ENCODE measurements at places on chromosomes 1 and 21.

- DNase-seq: no peak
These were observed 33.7 kb downstream of the ATP5PO start for GRCh38 chr21:33881689-33882440.

- DNase-seq: no peak
These were observed 37.8 kb downstream of the NGF start for GRCh38 chr1:115300087-115300876.

- DNase-seq: peak; percentile 32
These were observed 6.0 kb upstream of the CITED4 start for GRCh38 chr1:40868051-40868723.

DNA sequence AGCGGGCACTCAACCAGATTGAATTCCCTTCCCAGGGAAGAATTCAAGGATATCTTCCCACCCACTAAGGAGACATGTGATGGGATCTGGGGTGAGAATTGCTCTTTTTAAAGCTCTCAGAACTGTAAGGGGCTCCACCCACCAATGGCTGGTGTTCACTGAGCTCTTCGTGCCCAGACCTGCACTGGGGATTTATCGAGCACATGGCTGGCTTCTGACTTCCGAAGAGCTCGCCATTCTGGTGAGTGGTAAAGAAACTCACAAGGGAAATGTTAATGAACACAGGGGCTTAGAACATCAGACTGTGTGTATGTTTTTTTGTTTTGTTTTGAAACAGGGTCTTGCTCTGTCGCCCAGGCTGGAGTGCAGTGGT, 9.8 kb downstream of the PADI3 start:
- no peak for DNase-seq

DNA sequence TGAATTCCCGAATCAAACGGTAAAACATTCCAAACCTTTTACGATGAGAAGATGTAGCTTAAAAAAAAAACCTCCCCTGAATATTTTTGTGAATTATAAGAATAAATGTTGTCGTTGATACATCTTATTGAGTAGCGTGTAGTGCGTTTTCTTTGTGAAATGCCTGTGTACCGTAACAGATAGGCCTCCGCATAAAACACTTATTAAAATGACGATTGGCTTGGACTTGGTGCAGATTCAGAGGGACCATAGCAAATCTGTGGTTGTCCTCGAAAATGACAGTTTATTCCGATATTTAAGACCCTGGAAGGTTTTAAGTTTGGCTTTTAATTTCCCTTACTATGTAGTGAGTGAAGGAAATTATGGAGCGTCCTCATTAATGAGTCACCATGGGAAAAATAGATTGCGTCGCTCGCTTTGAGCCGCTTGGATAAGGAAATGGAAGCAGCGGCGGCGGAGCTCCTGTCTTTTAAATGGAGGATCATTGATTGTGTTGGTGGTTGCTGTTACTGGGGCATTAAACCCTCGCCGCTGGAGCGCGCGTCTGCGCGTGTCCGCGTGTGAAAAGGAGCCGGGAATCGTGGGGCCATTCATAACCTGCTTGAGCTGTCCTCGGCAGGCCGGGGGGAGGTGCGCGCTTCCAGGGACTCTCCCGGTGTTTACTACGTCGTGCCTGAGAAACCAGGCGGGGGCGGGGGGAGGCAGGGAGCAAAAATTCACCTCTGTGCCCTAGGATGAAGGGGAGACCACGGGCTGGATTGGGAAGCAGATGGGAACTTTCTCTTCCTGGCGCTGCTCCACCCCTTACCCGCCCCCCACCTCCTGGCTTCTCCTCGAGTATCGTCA, 1.6 kb downstream of the SPEN start:
- peak; percentile 73 for DNase-seq

DNA sequence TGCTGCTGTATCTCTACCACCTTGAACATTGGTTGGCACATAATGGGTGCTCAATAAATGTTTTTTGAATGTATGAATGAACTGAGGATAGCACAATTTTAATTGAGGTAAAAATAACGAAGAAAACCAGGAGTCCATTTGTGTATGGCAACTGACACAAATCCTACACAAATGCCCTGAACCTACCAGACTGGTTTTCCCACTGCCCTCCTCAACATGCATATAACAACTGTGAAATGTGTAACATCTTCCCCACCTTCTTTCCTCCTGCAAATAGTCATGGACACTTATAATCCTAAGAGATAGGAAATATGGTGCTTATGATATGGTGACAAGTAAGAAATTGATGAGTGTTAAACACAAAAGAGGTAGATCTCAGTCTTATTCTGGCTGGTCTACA, 9.9 kb upstream of the LMO4 start:
- no peak for DNase-seq

GRCh38 chr21:25385911-25386474, 221.3 kb downstream of the MRPL39 start:
- DNase-seq: peak; percentile 80

DNA sequence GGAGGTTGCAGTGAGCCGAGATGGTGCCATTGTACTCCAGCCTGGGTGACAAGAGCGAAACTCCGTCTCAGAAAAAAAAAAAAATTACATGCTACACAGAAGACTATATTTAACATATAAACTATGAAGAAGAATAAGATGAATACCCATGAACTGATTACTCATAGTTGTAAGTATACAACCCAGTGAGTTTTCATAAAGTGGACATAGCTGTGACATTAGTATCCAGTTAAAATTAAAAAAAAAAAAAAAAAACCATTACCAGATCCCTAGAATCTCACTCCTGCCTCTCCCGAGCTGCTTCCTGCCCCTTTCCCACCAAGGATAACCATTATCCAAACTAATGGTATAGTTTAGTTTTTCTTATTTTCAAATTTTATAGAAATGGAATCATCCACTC, 37.4 kb downstream of the UBE4B start:
- DNase-seq: no peak

DNA sequence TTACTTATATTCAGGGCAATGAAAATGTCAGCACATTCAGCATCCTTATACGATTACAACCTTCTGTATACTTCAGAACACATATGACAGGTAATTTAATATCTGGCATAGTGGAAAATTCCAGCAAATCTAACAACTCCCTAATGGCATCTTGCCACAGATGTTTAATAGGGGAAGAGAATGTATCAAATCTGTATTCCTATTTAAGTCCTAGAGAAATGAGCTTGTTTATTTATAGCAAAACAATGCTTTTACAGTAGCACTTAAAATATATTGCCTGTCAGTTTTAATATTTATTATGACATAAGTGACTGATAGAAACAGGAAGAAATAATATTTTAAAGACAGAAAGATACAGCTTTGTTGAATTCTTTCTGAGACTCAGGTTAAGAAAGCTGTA, 1101.8 kb upstream of the B3GALT2 start:
- DNase-seq: no peak

- DNase-seq: no peak
These were observed 60.8 kb upstream of the PRKACB start for GRCh38 chr1:84083307-84083706.

DNA sequence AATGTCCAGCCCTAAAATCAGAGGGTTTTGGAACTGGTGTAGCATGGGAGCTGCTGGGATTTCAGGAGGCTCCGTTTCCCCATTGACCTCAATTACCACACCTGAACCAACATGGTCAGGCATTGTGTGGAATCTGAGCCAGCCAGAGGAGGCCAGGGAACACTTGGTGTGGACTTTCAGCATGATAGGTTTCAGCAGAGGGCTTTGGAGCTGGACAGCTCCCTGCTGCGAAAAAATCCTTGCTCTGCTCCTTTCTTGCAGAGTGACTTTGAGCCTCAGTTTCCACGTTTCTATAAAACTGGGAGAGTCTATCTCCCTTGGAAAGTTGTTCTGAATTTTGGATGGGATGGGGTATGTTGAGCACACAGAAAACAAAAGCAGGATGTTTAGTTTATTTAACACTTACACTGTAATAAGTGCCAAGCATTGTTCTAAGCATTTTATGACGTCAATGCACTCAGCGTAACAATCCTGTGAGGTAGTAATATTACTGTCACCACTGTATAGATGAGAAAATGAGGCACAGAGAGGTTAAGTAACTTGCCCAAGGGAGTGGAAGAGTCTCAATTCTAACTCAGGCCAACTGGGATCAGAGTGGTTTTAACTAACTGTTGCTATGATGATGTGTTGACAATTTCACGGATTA, 168.0 kb downstream of the GRIK3 start:
- DNase-seq: no peak

- no peak for DNase-seq
These were observed 84.9 kb downstream of the VWA5B1 start for GRCh38 chr1:20375563-20375962.

DNA sequence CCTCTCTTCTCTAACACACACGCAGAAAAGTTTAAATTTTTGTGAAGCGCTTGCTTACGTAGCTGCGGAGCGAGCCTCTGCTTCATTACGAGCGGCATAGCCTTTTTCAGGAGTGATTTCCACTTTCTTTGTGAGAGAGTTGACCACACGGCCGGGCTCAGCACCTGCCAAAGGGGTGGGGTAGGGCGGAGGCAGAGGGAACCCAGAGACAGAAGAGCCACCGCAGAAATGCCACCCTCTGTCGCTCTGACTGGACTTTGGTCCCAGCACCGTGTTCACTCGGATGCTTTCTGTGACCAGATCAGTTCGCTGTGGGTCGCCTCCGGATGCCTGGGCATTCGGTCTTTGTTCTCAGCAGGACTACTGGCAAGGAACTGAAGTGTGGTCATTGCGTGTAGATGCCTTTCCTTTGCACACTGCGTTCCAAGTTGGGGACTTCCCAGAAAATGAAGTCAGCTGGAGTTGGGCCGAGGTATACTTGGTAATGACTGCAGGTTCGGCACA, 883 bp downstream of the CHODL start:
- no peak for DNase-seq

DNA sequence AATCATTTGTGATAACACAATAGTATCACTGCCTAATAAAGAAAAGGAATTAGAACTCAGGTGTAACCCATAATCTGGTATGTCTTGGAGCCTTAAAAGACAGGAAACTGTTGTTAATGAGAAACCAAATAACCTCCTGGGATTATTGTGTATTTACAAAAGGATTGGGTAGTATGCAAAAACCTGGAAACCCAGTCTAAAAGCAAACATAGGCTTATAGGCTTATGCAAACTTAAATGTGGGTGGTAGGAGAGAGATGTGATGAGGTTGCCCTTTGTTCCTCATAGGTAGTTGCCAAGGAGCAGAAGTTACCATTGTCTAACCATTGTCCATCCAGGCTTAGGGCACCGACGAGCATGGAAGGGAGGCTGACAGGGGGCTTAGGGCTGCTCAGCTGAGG, 165.8 kb downstream of the AK5 start:
- DNase-seq: no peak

DNA sequence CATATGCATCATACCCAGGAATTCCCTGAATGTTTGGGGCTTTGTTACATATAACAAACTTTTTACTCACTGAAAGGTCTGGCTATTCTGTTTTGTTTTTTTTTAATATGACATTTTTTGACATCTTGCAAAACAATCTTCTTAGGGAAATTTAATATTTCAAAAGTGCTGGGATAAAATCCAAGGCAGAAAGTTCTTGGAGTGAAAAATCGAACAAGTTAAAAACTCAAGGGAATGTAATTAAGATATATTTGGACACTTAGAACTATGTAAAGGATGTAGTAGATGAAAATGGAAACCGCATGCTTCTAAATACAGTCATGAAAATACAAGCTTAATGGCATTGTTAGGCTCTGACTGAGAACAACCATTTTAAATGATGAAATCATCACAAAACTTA, 8.6 kb downstream of the CHODL start:
- DNase-seq: no peak

- DNase-seq: peak; percentile 24
These were observed 836 bp downstream of the CDC7 start for GRCh38 chr1:91501523-91501851.

- DNase-seq: peak; percentile 47
These were observed 137.1 kb upstream of the CD34 start for GRCh38 chr1:208047975-208048374.

- DNase-seq: no peak
These were observed 35.2 kb downstream of the EXO1 start for GRCh38 chr1:241883159-241883558.

DNA sequence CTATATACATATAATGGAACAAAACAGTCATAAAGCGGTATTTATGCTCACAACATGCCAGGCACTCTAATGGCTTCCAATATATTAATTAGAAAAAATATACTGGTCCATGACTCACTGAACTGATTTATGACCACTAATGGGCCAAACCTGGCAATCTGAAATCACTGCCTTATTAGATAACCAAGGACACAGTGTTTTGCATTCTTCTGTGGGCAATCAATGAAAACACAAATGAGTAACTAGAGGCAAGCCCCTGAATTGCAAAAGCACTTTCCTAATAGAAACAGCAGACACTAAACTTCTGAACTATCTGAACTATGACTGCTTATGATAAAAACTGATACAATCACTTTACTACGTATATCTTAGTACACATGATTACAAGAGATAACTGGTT, 3.5 kb downstream of the GCLM start:
- no peak for DNase-seq

- DNase-seq: peak; percentile 48
These were observed 9.3 kb downstream of the MTARC2 start for GRCh38 chr1:220757441-220757840.

GRCh38 chr1:156480411-156481192, 20.0 kb downstream of the MEF2D start:
- DNase-seq: peak; percentile 74

DNA sequence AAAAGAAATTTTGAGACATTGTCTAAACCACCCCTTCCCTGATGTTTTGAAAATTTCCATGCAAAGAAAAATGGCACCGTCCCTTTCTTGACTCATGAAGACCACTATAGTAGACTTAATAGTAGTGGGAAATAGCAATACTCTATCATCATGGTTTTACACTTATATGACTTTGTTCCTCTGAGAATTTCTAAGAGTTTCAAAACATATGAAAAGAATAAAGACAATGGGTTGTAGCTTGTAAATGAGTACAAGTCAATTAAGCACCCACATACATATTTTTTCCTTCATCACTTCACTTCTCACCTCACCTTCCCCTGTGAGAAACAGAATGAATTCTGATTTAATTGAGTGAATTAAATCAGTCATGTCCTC, 151.7 kb downstream of the LYPLAL1 start:
- DNase-seq: no peak

DNA sequence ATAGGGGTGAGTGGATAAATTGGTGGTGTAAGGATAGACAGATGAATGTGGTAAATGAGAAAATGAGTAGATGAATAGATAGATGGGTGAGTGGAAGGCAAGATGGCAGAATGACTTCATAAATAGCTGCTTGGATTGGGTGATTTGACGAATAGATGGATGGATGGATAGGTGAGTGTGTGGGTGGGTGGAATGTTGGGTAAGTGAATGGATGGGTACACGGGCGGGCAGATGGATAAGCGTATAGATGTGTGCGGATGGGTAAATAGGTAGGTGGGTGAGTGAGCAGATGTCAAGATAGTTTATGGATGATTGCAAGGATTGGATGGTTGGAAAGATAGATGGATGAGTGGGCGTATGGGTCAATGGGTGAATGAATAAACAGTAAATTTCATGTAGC, 59.3 kb downstream of the EPHB2 start:
- no peak for DNase-seq

Data from suppressor macrophage (primary cell).